ENCODE measurements at places on chromosomes 12 and 14.

DNA sequence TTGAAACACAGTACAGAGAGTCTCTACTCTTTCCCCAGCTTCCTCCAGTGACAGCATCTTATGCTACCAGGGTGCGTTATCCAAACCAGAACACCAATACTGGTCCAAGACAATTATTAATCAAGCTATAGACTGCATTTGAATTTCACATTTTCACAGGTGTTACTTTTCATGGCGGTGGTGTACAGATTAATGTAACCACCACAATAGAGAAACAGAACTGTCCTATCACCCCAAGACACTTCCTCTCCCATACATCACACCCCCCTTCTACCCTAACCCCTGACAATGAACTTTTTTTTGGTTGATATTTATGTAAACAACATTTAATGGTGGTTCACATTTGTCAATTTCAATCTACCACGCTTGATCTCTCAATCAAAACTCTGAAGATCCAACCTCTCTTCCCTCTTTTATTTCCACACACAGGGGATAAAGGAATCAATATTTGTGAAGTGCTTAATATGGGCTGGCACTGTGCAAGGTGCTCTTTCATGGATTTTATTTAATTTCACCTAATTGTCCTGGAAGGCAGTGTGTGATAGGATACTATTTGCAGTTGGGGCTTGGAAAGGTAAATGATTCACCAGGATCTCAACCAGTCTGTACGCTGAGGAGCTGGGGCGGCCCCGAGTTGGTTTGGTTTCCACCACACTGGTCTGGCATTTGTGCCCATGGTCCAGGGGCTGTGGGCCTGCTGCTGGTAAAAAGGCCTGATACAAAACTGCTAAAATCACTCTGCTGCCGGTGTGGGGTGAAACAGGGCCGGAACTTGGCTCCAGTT, 54.6 kb upstream of the DICER1 start:
- no peak for DNase-seq

- DNase-seq = no peak
These were observed 13.1 kb downstream of the ARF6 start for GRCh38 chr14:49905989-49906388.

GRCh38 chr12:20653871-20654270, 41.3 kb upstream of the SLCO1C1 start:
- DNase-seq = no peak

GRCh38 chr14:21072031-21072473, 1.9 kb downstream of the ARHGEF40 start:
- no peak for DNase-seq

DNA sequence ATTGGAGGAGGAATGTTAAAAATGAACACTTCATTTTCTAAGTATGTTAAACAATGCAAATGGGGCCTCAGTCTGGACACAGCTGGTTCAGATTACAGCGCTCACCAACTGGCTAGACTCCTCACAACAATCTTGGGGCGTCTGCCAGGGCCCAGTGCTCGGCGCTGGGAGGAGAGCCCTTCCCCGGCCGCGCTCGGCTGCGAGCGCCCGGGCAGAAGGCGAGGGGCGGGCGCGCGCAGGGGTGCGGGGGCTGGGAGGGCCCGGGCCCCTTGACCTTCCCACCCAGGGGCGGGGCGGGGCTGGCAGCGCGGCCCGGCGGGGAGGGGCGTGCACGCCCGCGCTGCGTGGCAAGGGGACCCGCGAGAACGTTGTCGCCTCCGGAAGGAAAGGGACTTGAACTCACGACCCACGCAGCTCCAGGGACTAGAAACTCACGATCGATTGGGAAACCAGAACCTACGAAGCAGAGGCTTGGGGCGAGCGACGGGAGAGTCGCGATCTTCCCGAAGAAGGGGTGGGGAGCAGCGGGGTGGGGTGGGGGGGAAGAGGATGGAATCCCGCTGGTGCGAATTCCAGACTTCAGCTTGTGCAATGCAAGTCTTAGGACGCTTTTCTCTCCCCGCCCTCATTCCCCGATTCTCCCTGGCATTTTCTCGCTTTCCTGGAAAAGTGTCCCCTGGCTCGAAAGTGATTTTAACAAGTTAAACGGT, at the start of gene FBLN5:
Gene FBLN5 (minus strand): TSS at position 220 of the 710 bp plus-strand sequence. CDS start 465 bp downstream, outside the sequence.
- peak; percentile 69 for DNase-seq
